ENCODE measurements at places on chromosomes 2 and 18.
A peak's percentile ranks its signal among the peaks of the same experiment; 100 is the strongest.

GRCh38 chr2:232322560-232323327, 55.8 kb upstream of the ALPP start:
- no peak for DNase-seq

DNA sequence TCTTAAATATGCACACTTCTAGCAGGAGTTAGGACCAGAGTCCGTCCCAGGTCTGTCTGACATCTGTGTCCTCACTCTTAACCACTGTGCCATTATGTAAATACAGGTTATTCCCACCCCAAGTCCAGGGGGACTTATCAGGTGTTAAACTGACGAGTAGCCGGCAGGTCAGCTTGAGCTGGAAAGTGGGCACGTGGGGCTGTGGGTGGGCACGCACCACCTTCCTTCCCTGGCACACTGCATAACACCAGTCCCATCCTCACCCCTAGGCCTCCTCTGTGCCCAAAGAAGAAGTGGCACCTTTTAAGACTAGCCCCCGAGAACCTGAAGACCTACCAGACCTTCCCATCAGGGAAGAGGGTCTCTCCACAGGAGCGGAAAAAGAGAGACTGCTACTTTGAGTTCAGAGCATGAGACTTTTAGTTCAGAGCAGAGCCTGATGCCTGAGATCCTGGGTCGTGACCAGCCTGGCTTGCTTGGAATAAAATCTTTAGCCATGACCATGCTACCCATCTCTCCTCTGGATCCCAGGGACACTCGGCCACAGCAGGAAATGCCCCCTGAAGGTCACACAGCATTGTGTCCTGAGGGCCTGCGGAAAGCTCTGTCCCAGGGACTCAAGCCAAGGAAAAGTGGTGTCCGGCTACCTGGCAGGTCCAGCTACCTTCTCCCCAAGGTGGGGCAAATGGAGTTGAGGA, 62.0 kb downstream of the CIB4 start:
- DNase-seq, result no peak

GRCh38 chr2:104844807-104845551, 8.9 kb upstream of the POU3F3 start:
- DNase-seq, result no peak

GRCh38 chr2:76760367-76760704, 761.8 kb downstream of the LRRTM4 start:
- no peak for DNase-seq

GRCh38 chr18:58180738-58181353, 136.8 kb downstream of the NEDD4L start:
- DNase-seq, result peak; percentile 55

GRCh38 chr2:139124271-139124670, 344.1 kb upstream of the NXPH2 start:
- DNase-seq, result no peak

DNA sequence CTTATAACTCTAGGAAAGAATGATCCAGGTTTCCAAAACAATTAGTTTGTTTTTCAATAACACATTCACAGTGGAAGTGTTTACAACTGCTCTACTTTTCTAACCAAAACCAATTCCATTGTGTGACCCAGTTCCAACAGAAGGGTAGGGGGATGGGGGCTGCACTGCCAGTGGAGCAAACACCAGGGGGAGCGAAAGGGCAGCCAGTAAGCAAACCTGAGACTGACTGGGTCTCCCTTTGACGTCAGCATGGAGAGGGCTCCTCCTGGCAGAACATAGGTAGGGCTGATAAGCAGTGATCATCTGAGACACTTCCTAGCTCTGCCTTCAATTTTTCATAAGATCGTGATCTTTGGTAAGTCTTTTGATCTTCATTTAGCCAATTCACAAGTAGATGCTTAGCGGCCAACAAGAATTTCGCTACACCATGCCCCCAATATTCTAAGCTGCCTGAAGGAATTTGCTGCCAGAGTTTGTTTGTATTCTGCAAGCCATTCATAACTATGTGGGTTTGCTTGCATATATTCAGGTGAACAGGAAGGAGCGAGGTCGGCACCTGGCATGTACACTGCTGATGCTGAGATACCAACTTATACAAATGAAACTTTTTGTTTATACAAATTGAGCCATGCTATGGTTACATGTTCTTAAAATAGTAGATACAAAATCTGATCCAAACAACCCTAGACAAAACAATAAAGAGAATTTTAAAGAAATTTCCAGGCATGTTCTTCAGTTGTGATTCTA, 45.9 kb downstream of the ST6GAL2 start:
- no peak for DNase-seq

DNA sequence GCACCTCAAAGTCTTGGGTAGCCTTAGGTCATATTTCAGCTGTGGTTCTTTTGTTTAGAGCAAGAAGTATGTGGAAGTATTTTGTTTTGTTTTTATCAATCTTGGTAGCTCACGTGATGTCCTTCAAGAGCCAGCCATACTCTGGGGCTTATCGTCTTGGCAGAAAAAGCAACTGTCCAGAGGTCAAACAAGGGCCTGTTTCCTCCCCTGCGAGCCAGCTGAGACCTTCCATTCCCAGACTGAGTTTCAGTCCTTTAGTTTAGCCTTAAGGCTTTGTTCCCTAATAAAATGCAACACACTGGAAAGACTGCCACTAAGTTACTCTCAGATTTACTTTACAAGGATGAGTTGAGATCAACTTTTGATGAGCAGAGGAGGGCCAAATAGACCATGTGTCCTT, 63.5 kb downstream of the TXNL1 start:
- DNase-seq, result peak; percentile 65

DNA sequence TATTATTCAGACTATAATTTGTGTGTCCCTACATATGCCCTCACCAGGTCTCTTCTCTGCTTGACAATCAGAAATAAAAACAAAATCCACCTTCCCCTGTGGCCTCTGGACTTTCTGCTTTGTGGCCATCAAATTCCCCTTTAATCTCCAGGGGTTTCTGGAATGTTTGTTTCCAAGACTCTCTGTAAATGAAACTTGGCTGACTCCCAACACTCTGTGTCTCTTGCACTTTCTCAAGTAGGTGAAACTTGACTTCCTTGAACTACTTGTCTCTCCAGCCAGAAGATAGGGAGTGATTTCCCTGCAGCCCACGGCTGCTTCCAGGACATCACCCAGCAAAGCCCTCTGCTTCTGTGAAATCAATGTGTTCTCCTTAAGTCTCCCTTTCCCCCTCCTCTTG, 54.1 kb upstream of the AQP4 start:
- DNase-seq, result no peak

DNA sequence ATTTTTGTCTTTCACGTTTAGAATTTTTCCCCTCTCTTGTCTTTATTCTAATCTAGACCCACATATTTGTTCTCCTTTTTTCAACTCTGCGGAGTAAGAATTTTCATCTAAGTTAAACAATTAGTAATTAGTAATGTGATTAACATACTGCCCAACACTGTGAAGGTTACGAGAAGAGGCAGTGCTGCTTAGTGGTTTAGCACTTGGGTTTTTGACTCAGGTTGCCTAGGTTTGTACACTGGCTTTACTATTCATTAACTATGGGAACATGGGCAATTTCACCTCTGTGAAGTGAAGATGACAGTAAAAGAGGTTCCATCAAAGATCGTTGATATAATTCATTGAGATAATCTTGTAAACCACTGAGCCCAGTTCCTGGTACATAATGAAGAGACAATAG, 82.2 kb upstream of the PNPT1 start:
- no peak for DNase-seq

GRCh38 chr2:53202063-53202462, 565.5 kb upstream of the CHAC2 start:
- DNase-seq, result peak; percentile 53

DNA sequence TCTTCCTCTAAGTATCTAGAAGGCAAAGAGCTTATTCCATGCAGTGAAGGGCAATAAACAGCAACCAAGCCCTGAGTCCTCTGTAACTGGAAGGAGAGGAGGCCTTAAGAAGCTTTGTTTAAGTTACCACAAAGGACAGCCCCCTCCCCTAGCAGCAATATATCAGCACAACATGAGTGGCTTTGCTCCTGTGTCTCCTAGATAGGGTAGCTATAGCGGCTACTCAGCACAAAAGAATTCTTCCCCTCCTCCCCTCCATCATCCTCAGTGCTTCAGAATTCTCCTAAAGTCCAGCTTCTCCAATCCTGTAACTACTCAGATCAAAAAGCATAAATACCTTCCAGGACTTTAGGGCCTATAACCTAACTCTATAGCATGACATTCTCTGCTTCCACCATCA, 16.5 kb downstream of the SUMO1 start:
- peak; percentile 63 for DNase-seq

- DNase-seq, result peak; percentile 44
Observed at GRCh38 chr18:48814490-48815178, 136.1 kb downstream of the SMAD7 start.

GRCh38 chr2:195498176-195498575, 158.8 kb upstream of the SLC39A10 start:
- DNase-seq, result peak; percentile 48

DNA sequence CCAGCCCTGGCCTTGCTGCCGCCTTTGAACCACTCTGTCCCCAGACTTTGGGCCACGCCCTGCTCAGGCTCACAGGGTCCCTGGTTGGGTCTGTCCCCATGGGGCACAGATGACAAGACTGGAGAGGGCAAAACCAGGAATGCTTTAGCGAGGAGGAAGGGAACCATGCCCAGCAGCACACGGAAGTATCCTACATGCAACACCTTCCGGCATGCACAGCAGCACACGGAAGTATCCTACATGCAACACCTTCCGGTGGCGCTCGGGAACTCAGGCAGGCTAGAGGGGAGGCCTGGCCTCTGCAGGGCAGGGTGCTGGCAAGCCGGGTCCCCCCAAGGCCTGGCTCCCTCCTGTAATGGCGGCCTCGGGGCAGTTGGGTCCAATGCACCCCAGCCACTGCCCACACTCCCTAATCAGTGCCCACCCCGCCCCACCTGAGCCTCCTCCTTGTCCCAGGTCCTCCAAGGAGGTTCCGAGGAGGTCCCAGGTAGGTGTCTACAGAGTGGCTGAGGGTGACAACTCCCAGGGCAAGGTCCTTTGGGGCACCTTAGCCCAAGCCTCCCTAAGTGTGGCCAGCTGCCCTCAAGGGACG, 33.6 kb upstream of the SNED1 start:
- no peak for DNase-seq

GRCh38 chr18:57434536-57435494, at the start of gene ONECUT2:
Gene ONECUT2 (plus strand): TSS chr18:57435374. CDS start chr18:57435717, 343 bp downstream.
- peak; percentile 90 for DNase-seq

- DNase-seq, result no peak
Observed at GRCh38 chr18:9884532-9885140, 1.1 kb upstream of the TXNDC2 start.

DNA sequence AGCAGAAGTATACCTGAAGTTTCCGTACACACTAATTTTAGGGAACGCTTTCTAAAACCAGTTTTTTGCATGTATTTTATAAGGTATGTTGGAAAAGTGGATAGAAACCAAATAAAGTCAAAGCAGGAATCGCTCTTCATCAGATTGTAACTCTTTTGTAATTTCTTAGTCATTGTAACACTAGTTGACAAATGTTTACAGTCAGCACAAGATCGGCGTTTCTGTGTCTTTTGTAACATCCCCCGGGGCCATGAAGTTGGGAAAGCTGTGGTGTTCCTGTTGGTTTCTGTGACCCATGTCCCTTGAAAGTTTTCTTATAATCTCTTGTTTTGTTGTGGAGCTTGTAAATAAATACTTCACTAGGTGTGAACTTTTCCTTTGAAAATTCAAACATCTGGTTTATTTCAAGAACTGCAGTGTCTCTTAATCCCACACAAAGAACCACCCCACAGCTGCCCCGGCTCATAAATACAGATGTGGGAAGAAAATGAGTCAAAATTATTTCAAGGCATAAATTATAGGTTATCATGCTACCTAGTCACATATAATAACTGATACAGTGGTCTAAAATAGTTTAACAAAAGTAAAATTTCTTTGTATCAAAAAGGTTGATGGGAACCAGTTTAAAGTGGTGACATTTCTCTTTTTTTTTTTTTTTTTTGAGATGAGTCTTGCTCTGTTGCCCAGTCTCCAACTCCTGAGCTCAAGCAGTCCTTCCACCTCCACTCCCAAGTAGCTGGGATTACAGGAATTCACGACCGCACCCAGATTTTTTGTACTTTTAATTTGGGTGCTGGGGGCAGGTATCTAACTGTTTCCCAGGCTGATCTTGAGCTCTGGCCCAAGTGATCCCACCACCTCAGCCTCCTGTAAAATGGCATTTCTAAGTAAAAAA, 751 bp upstream of the NMI start:
- peak; percentile 66 for DNase-seq

DNA sequence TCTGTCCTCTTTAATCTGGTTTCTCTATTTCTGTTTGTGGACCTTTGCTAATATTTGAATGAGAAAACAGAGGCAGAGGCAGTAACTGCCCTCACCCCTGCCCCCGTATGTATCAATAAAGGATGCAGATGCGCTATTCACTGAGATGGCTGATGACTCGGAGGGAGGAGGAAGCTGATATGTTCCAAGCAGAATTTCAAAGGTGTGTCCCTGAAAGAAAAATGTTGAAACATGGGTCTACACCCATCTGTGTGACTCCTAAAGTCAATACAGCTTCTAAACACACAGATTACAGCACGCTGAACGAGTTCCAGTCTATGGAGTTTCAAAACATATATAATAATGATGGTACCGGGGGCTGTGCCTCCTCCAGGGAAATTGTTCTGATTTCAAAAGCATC, 38.8 kb downstream of the EPHA4 start:
- DNase-seq, result no peak

DNA sequence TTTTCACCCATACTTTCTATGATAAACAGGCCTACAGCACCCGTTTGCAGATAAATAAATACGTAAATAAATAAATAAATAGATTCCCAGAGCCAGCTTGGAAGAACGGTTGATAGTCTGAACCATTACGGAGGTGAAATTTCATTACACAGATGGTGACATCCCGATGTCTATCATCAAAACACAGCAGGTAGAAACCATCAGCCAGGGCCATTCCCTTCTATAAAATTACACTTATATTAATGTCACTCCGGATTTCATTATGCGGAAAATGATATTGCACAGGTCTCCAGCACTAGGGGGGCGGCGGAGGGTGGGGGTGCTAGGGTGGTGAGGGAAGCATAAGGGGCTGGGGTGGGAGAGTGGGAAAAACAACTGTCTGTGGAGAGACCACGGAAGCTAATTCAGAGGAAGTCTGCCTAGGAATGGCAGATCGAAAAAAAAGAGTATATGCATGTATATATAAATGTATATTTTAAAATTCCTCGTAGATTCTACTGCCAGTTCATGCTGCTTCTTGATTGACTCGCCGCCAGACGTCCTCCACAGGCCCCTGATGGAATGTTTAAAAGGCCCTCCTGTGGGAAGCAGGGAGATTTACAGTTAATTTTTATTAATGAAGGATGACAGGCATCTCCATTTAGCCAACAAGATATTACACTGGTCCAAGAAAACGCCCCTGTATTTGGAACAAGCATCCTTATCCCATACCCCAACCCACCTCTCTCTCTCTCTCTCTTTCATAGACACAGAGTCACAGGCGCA, 1906.0 kb upstream of the PIK3C3 start:
- DNase-seq, result no peak

DNA sequence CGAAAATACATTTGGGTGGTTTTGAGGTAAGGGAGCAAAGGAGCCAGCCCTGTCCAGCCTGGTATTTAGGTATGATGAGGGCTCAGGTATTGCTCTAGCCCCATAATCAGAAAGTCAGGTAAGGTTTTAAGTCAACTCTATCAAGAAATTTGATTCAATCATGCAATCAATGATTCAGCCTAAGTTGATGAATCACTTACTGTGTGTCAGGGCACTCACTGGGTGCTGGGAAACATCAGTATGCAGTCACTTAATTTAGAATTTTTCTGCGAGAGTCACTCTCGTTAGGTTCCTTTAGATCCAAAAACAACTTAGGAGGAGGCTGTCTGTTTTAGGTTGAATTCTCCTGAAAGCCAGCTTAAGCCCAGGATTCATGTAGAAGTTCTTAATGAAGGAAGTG, 17.7 kb upstream of the SERPINB2 start:
- peak; percentile 77 for DNase-seq

GRCh38 chr2:217642944-217643343, 359.9 kb downstream of the TNS1 start:
- no peak for DNase-seq
